Pericardium fibroblast (primary cell): ENCODE measurements at places on chromosomes 3 and 15. TPM values are rescaled to one million over a fixed set of nuclear protein-coding genes. Genes with fewer than 3 reads are reported as not detected.

Gene NR2E3
- 0.12 TPM in 1 of 2 replicates, not detected in the other for total RNA-seq

Gene THAP10
- total RNA-seq: 2.2 and 2.5 TPM in 2 replicates

Gene PLIN1
- 0.26 and 1.2 TPM in 2 replicates for total RNA-seq

Gene EXD1
- total RNA-seq: not detected in 2 replicates

Gene WNT7A
- total RNA-seq: not detected in 2 replicates

Gene CD96
- total RNA-seq: 0.12 TPM in 1 of 2 replicates, not detected in the other

Gene LRTM1
- total RNA-seq: not detected in 2 replicates

Gene NRROS
- 0.23 and 0.85 TPM in 2 replicates for total RNA-seq

Gene CCR3
- total RNA-seq: not detected in 2 replicates
